ENCODE measurements at places on chromosomes 12 and 14.
A peak's percentile ranks its signal among the peaks of the same experiment; 100 is the strongest.

- no peak for DNase-seq
Measured at GRCh38 chr12:31339831-31340622, 14.1 kb upstream of the SINHCAF start.

DNA sequence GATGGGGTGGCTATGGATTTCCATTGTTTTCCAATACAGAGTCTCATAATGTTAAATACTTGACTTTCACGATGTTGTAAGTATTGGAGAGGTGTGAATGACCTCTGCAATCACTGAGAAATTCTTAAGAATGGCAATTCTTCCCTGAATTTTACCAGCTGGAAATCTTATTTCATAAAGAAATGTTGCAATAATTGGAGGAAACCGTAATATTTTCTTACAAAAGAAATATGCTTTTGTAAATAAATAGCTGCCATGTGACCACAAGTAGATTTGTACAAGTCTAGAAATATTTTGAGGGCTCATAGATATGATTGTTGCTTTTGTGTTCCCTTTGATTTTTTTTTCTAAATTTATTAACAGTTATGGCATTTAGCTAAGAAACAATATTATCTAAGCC, 308.7 kb upstream of the ATP2B1 start:
- no peak for DNase-seq

DNA sequence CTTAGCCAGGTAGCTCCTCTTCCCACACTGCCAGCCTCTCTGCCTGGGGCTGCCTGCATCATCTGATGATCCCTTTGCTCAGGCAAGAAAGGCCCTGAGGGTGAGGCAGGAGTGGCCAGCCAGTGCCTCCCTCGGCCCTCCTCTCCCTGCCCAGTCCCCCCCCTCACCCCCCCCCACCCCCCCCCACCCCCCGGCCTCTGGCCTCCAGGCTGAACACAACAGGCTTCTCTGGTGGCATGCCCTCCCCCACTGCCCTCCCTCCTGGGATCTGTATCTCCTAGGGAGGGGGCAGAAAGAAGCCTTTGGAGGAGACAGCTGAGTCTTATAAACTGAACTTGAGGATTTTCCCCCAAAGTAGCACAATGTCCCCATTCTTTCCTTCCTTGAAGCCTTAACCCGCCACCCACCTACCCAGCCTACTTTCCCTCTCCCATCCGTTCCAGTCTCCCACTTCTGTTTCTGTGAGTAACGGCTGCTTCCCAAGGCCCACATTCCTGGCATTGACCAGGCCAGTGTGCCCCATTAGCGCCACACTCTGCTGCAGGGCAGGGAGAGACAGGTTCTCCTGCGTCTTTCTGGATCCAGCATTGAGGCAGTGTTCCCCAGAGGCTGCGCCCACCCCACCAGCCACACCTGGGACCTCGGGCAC, 82.1 kb downstream of the B4GALNT3 start:
- DNase-seq = no peak

GRCh38 chr12:128619263-128619662, 204.5 kb downstream of the SLC15A4 start:
- no peak for DNase-seq

- DNase-seq = peak; percentile 81
Measured at GRCh38 chr12:29241821-29242591, 92.9 kb downstream of the FAR2 start.

DNA sequence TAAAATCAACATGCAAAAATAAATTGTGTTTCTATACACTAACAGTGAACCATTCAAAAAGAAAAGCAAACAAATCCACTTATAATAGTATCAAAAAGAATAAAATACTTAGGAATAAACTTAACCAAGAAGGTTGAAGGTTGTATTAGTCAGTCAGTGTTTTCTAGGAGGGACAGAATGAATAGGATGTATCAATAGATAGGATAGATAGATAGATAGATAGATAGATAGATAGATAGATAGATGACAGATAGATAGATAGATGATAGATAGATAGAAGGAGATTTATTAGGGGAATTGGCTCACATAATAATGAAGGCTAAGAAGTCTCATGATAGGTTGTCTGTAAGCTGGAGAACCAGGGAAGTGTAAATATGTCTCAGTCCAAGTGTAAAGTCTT, 37.2 kb upstream of the MON2 start:
- DNase-seq = no peak

DNA sequence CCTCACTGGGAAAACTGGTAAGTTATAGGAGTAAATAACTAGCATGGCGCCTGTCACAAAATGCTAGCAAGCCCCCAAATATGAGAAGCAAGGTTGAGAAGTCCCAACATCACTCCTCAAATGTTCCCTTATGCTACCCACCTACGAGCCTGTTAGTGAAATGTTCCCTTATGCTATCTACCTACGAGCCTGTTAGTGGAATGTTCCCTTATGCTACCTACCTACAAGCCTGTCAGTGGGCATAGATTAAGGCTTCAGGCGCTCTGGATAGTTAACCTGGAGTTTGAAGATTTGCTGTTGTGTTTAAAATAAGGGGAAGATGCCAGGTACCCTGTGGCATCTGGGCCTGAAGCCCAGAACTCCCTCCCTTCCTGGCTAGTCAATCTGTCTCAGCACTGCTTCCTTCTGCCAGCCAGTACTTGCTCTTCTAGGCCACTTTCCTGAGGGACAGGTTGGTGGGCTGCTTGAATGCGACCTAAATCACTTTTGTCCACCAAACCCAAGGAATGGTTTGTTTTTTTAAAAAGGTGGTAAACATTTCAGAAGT, 67.1 kb upstream of the SINHCAF start:
- DNase-seq = no peak

Data from activated CD4-positive, alpha-beta T cell treated with anti-CD3 and anti-CD28 coated beads, Interleukin-10, Interleukin-2, amounts not matched to agents 100 ng/mL and 50 ng/mL, durations not matched to agents 16 hours and 8 hours (primary cell).